ENCODE measurements at places on chromosomes 12 and 14.

DNA sequence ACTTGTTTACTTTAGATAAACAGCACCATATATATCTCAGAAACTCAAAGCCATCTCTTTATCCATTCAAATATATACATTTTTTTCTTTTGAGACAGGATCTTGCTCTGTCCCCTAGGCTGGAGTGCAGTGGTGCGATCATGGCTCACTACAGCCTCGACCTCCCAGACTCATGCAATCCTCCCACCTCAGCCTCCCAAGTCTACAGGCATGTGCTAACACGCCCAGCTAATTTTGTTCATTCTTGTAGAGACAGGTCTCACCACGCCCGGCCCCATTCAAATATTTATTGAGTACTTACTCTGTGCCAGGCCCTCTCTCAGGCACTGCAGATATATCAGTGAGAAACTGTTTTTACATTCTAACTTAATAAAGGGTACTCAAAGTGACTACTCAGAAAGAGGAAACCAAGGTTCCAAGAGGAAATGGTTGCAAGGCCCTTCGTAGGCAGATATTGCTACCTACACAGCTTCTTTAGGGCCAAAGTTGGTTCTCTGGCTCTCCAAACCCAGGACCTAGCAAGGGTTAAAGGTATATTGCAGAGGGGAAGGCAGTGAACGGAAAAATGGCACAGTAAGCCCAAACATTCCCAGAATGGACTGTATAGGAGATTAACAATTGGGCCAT is 2.9 kb downstream of the ATXN3 start:
- DNase-seq, result no peak

GRCh38 chr12:107326237-107326636 is 232.9 kb upstream of the CRY1 start:
- no peak for DNase-seq

DNA sequence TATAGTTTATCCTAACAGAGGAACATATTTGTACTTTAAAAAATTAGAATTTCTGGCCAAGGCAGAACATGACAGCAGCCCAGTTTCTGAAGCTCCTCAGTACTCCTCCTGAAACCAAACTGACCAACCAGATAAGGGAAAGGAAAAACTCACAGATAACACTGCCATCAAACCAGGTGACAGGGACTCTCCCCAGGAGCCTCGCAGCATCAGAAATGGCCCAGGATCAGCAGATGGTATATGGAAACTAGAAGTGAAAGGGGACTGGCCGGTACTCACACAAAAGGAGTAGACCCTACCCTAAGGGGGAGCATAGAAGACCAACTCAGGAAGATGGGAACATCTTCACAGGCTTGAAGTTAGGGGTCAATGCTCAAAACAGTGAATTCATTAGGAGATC is 22.0 kb downstream of the GALC start:
- no peak for DNase-seq

DNA sequence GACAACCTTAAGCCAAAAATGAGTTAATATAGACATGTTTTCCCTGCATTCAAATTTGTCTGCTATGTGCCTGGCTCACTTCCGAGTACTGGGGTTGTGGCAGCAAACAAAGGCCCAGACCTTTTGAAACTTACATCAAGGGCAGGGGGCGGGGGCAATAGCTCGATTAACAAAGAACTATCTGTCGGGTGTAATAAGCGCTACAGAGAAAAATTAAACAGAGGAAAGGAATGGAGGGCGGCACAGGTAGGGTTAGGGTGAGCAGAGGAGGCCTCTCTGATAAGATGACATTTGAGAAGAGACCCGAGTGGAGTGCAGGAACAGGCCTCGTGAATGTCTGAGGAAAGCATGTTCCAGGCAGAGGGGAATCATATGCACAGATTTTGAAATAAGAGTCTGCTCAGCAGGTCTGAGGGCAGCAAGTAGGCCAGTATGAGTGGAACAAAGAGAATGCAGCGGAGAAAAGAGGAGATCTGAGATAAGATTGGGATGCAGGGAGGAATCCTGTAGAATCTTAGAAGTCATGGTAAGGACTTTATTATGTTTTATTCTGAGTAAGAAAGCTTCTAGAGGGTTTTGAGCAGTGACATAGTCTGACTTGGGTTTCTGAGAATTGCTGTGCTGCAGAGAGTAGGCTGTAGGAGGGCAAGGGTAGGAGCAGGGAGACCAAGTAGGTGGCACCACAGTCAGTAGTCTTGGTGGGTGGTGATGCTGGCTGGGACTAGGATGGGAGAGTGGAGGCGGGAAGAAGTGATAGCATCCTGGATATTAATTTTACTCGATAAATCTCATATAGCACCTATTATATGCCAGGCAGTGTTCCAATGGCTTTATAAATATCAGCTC is 52.6 kb downstream of the BICDL1 start:
- DNase-seq, result no peak

- no peak for DNase-seq
Observed at GRCh38 chr14:99875421-99875820, 82.2 kb downstream of the EML1 start.

DNA sequence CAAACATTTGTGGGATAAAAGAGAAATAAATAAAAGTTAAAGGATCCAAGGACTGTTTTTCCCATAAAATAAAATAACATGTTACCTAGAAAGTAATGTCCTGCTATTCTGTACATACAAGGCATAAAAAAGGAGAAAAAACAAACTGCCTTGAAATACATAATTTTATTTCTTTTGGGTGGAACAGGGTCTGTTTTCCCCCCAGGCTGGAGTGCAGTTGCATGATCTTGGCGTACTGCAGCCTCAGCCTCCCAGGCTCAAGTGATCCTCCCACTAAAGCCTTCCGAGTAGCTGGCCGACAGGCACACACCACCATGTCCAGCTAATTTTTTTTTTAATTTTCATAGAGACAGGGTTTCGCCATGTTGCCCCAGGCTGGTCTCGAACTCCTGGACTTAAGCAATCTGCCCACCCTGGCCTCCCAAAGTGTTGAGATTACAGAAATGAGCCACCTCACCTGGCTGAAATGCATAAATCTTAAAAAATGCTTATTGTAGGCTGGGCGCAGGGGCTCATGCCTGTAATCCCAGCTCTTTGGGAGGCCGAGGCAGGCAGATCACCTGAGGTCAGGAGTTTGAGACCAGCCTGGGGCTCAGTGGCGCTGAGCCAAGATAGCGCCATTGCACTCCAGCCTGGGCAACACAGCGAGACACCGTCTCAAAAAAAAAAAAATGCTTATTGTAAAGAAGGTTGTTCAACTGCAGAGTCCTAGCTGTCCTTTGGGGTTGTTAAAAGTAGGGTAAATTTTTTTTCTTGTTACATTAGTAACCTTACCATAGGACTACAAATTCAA is 4.1 kb upstream of the TUBA1C start:
- no peak for DNase-seq

DNA sequence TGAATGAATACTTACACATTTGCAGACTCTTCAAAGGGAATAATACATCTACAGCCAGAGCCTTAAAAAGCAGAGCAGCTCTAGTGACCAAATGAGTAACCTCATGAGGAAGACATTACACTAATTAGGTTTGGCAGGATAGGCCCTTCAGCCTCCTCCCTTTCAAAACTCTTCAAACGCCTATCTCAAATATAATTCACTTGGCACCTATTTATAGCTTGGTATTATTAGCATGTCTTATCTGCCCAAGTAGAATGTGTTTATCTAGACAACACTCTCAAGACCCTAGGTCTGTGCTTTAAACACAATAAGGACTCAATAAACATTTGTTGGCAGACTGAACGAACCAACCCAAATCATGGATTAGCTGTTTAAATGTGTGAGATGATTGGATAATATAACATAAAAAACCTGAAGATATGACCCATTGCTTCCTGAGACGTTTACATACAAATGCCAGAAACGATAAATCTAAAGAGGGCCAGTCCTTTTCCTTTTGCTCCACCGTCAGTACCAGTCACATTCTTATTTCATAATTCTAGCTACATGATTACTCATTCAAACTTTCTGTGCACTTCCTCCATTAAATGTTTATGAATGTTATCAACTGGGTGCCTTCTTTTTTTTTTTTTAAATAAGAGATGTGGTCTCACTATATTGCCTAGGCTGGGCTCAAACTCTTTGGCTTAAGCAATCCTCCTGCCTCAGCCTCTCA is 123.3 kb downstream of the CEP83 start:
- DNase-seq, result no peak

- no peak for DNase-seq
Observed at GRCh38 chr12:254039-254438, 8.6 kb downstream of the SLC6A13 start.

DNA sequence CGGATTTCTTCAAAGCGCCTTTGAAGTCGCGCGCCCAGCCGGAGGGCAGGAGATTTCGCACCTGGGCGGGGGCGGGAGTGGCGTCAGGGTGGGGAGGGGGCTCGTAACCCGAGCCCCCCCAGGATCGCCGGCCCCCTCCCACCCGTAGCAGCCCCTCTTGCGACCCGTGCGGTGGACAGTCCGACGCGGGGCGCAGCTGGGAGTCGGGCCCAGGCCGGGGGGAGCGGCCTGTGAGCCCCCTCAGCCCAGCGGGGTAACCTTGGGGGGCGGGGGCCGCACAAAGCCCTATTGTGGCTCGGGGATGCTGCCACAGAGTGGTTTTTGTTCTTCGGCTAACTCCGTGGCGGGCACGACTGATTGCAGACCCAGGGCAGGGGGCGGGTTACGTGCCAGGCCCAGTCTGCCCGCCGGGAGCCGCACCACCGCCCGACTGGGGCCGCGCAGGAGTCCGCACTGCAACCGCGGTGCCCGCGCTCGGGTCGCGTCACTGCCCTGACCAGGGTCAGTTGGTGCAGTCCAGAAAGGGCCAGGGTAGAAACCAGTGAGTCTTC is 4.2 kb upstream of the AAAS start:
- no peak for DNase-seq

DNA sequence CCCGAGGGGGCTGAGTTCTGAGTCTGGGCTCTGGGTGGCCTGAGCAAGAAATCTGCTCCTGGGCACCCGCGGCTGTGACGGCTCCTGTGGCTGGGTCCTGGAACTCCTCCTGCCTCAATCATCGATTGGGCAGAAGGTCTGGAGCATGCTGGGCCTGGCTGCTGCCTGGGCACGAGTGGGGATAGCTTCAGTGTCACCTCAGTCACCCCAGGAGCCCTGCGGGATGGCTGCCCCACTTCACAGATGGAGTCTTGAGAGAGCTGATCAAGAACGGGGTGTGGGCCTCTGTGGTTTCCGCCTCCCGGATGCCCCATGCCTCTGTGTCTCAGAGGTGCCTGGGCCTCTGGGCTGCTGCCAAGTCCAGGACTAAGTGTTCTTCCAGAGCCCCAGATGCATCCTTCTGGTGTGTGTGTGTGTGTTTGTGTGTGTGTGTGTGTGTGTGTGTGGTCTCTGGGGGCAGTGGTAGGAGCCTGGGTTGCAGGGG is 185.6 kb upstream of the C14orf180 start:
- no peak for DNase-seq
